ENCODE measurements at places on chromosomes 1 and 21.
A peak's percentile ranks its signal among the peaks of the same experiment; 100 is the strongest.

DNA sequence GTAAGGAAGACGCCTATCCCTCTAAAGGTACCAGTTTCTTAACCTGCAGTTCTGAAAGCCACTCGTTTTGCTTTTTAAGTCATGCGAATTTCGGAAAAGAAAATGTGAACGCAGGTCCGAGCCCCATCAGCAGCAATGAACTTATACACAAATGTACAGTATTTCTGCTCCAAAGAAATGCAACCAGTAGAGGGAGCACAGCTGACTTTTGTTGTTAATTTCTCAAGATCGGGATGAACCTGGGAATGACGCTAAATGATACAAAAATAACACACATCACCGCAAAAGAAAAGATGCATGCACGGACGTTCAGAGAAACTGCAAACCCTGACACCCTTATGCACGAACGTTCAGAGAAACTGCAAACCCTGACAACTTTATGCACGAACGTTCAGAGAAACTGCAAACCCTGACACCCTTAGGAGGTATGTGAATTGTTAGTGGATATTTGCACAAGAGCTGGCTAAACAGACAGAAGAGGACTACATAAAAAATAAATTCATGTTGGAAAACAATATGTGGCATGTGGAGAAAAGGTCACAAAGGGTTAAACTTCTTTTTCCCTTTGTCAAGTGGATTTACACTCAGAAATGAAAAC lies 3.5 kb upstream of the TIAM1 start:
- no peak for DNase-seq

GRCh38 chr21:33039536-33039935 lies 13.8 kb downstream of the OLIG2 start:
- no peak for DNase-seq

GRCh38 chr1:22236166-22236565 lies 93.3 kb upstream of the WNT4 start:
- no peak for DNase-seq

- no peak for DNase-seq
Observed at GRCh38 chr1:10975567-10976326, 36.7 kb upstream of the TARDBP start.

- DNase-seq, result no peak
Observed at GRCh38 chr1:74713849-74714248, 19.0 kb downstream of the CRYZ start.

DNA sequence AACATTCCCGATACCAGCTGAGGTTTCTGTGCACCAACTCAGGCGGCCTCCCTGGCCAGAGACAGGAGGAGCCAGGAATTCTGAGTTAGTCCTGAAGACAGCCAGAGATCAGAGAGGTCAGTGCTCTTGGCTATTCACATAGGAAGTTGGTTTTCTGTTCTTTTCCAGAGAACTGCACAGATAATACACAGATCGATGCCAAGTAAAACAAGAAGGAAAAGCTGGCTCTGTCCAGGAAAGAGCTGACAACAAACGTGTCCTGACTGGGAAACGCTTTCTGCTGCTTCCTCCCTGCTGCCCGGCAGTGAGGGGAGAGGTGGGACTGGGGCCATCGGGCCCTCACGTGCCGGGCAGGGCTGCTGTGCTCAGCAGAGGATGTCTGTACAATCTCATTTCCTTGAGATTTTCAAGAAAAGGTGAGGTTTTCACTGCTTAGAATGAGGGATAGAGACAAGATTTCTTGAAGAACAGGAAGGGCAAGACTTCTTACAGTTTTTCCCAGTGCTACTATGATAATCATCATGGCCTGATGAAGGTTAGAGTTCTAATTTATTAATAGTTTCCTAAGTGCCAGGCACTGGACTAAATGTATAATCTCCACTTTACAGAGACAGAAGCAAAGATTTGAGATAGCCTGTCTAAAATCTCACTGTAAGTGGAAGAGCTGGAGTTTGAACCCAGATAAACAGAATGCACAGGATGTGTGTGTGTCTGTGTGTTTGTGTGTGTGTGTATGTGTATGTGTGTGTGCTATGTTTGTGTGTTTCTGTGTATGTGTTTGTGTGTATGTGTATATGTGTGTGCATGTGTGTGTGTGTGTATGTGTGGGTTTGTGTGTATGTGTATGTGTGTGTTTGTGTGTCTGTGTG lies 211.0 kb upstream of the RAB4A start:
- DNase-seq, result no peak

GRCh38 chr1:43303471-43304313 lies 2.9 kb downstream of the TIE1 start:
- DNase-seq, result no peak

GRCh38 chr1:6416295-6416656 lies 3.4 kb downstream of the HES2 start:
- DNase-seq, result no peak

DNA sequence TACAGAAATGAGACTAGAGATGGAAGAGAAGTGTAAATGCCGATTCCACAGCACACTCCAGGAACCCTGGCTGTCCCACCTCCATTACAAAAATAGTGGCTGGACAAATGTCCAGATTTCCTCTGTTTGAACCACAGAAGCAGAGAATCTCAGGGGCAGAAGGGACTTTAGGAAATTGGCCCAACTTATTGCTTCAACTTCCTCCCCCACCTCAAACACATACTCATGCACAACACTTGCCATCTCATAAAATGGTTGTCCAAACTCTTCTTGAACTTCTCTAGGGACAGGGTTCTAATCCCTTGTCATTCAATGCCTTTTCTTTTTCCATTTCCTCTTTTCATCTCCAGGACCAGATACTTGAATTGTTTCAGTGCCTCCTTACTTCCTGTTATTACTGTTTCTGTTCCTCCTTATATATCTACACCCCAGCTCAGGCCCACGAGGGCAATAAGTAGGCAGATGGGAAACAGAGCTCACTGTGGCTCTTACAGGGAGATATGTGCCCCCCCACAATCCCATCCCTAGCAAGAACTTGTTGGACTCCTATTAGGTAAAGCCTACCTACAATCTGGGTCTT lies 8.5 kb upstream of the B4GALT3 start:
- DNase-seq, result no peak

GRCh38 chr21:45152265-45152746 lies 77.9 kb downstream of the ADARB1 start:
- DNase-seq, result peak; percentile 51

- DNase-seq, result no peak
Observed at GRCh38 chr1:15186846-15187151, 33.3 kb downstream of the TMEM51 start.

DNA sequence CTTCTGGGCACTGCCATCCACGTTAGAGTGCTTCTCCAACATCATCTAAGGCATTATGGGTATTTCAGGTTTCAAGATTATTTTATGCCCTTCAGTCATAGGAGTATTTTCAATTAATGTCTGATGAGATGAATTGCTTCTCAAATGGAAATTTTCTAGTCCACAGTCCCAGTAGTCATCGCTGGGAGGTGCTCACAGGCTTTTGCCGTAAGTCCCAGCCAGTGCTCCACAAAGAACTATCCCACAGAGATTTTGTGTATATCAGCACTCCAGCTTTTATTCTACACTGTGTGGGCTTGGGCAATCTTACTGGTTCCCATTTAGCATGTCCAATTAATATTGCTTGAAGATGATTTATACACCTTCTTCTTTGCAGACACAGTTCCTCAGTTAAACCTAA lies 61.0 kb downstream of the SMYD2 start:
- DNase-seq, result no peak

GRCh38 chr1:75345538-75346292 lies 211.5 kb downstream of the LHX8 start:
- DNase-seq, result no peak

DNA sequence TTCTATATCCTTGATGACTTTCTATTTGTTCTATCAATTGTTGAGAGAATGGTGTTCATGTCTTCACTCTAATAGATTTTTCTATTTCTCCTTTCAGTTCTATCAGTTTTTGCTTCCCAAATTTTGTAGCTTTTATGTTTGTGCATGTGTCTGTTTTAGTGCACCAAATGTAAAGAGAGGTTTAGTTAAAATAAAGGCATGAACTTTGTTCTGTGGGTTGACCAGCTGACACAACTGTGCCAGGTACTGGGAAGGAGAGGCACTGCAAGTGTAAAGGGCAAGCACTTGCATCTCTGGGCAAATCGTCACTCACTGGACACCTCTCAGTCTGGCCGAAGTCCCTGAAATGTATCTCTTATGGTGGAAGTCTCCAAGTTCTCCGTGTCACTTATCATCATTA lies 38.6 kb upstream of the ABCD3 start:
- DNase-seq, result no peak

DNA sequence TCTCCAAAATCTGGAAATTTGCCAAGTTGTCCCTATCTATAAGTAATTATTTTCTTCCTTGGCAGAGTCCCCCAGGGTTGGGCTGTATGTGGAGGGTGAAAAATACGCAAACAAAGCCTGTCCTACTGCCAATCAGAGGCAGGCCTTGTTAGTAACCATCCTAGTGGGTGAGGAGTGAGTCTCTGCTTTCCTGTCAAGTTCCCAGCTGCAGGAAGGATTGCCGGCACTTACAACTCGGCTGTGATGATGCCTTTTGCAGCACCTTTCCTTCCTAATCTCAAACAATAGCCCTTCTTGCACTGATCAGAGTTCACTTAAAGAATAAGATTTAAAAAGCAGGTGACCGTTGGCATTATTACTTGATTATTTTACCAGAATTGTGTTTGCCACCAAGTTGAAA lies 31.3 kb upstream of the FGGY start:
- no peak for DNase-seq

GRCh38 chr1:56533621-56534020 lies 45.7 kb downstream of the PLPP3 start:
- no peak for DNase-seq

DNA sequence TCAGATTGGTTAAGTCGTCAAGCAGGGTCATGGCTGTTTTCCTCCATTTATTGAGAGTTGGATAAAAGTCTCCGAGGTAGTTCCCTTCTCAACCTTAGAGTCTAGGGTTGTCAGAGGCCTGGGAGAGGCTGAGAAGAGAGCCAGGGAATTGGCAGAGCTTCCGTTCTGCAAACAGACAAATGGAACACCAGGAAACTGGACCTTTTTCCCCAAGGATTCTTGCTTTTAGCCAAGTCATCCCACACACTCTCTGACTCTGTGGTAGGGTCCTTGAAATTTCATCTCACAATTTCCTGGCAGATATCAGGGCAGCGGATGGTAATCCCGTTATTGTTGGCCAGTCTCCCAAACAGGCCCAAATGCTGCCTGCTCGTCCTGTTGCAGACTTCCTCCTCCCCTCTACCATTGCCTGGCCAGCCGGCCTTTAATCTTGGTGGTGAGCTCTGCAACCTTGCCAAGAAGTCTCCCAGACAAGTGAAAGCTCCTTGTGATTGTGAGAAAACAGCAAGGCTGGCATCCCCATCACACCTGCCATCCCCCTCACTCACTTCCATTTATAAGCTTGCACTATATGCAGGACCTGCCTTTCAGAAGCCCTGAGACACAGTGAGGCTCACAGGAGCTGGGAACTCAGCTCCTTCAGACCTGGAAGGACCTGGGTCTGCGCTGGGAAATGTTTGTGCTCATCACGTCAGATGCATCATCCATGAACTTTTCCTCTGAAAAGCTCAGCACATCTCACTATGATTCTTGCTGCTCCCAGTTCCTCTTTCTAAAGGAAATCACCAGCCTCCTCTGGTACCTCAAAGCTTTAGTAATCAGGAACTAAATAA lies 13.7 kb upstream of the SRP9 start:
- DNase-seq, result no peak

DNA sequence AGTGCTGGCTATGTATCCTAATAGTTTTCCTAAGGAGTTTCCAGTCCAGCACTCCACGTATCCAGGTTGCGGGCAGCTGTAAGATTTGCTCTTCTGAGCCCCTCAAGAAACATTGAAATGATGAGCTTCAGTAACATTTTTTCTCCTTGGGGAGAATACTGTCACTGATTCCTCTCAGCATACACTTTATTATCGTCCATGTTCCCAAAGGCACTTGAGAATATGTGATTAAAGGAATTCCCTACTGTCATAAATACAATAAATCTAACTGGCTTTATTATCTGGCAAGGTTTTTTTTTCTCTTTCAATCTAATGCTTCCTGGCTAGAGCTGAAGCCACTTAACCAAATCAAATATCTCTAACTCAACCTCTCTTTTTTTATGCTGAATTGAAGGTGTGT lies 359.2 kb upstream of the PKN2 start:
- no peak for DNase-seq

GRCh38 chr1:100995198-100995988 lies 30.2 kb downstream of the DPH5 start:
- DNase-seq, result no peak

GRCh38 chr1:164651351-164651951 lies 92.5 kb downstream of the PBX1 start:
- no peak for DNase-seq

DNA sequence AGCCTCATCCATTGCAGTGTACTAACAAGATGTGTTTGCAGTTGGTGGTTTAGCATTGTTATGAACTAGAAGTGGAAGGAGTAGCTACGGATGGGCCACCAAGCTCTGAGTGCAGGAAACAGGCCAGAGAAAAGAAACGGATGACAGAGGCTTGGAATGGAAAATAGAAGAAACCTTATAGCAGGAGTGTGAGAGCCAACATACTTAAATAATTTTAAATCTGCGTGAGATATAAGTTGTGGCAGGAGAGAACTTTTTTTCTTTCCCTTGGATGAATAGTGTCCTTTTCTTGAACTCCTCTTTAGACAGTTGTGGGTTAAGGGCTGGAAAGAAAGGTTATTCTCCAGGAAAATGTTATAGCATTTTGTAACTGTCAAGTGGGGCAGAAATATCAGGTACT lies 54.2 kb downstream of the RGL1 start:
- no peak for DNase-seq

- no peak for DNase-seq
Observed at GRCh38 chr1:75125161-75125726, 8.9 kb upstream of the LHX8 start.

DNA sequence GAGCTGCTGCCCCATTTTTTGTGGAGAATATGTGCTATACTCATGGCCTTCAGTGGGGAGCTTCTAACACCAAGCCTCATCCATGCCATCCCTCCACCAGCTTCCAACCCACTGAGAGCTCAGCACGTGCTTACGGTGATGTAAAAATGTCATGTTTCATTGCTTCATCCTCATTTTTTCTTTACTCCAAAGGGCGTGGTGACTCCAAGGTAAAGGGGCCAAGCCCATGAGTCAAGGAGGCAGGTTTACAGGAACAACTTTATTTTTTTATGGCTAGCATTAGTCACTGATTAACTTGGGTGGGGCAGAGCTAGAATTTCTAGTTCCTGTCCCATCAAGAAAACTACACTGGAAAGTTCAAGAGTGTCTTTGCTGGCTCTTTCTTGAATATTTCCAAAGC lies at the start of gene C1orf226:
Gene C1orf226, plus strand, starts transcription at position 346 of the 400 bp plus-strand sequence. CDS start 174 bp downstream, outside the sequence.
- no peak for DNase-seq

- no peak for DNase-seq
Observed at GRCh38 chr1:247013391-247013790, 5.5 kb upstream of the ZNF695 start.

GRCh38 chr1:11602424-11602823 lies 51.8 kb downstream of the FBXO2 start:
- DNase-seq, result no peak

- DNase-seq, result no peak
Observed at GRCh38 chr1:174671826-174672225, 224.1 kb downstream of the GPR52 start.
